Heart right ventricle (tissue), 16 donors: ENCODE measurements at places on chromosomes 16 and 17. TPM values are rescaled to one million over a fixed set of nuclear protein-coding genes. Genes with fewer than 3 reads are reported as not detected.

The FBXO39 gene
- polyA plus RNA-seq = 0.37 TPM

The MED9 gene
- polyA plus RNA-seq = 32.6 TPM

The INCA1 gene
- 7.8 TPM for polyA plus RNA-seq

The GCGR gene
- polyA plus RNA-seq = not detected

The ZNF764 gene
- 11.7 TPM for polyA plus RNA-seq

The GUCY2D gene
- polyA plus RNA-seq = not detected

The KCNH4 gene
- polyA plus RNA-seq = 0.07 TPM

The KRT28 gene
- not detected for polyA plus RNA-seq

The XPO6 gene
- 34.1 TPM for polyA plus RNA-seq

The TLCD1 gene
- polyA plus RNA-seq = 3.4 TPM

The KRTAP9-2 gene
- polyA plus RNA-seq = not detected

The TGFB1I1 gene
- 20.8 TPM for polyA plus RNA-seq

The FBXW10 gene
- polyA plus RNA-seq = 0.07 TPM

The BAHCC1 gene
- 4.8 TPM for polyA plus RNA-seq

The DNAI2 gene
- not detected for polyA plus RNA-seq

The AXIN1 gene
- 14.9 TPM for polyA plus RNA-seq

The TNP2 gene
- polyA plus RNA-seq = not detected

The TRPV2 gene
- polyA plus RNA-seq = 11.9 TPM

The KCNJ12 gene
- polyA plus RNA-seq = 2.8 TPM

The SOCS7 gene
- polyA plus RNA-seq = 2.9 TPM

The GRIN2C gene
- 0.61 TPM for polyA plus RNA-seq

The CEP112 gene
- polyA plus RNA-seq = 30.0 TPM

The TAC4 gene
- polyA plus RNA-seq = not detected

The APOH gene
- not detected for polyA plus RNA-seq

The TP53TG3C gene
- not detected for polyA plus RNA-seq

The SMIM5 gene
- polyA plus RNA-seq = 3.1 TPM

The DNAH3 gene
- polyA plus RNA-seq = not detected

The CCL2 gene
- 80.3 TPM for polyA plus RNA-seq

The SAMD14 gene
- 1.9 TPM for polyA plus RNA-seq

The PLA2G10 gene
- polyA plus RNA-seq = not detected

The NMRAL1 gene
- polyA plus RNA-seq = 46.5 TPM

The C17orf100 gene
- polyA plus RNA-seq = 1.4 TPM

The SUZ12 gene
- polyA plus RNA-seq = 5.1 TPM

The SOST gene
- polyA plus RNA-seq = 0.03 TPM

The NACA2 gene
- polyA plus RNA-seq = 0.10 TPM
